ENCODE measurements at places on chromosomes 2 and 18.

- DNase-seq = no peak
These were observed 30.3 kb downstream of the CD8A start for GRCh38 chr2:86760371-86760770.

GRCh38 chr2:20444993-20445910 lies 1.6 kb upstream of the RHOB start:
- no peak for DNase-seq

DNA sequence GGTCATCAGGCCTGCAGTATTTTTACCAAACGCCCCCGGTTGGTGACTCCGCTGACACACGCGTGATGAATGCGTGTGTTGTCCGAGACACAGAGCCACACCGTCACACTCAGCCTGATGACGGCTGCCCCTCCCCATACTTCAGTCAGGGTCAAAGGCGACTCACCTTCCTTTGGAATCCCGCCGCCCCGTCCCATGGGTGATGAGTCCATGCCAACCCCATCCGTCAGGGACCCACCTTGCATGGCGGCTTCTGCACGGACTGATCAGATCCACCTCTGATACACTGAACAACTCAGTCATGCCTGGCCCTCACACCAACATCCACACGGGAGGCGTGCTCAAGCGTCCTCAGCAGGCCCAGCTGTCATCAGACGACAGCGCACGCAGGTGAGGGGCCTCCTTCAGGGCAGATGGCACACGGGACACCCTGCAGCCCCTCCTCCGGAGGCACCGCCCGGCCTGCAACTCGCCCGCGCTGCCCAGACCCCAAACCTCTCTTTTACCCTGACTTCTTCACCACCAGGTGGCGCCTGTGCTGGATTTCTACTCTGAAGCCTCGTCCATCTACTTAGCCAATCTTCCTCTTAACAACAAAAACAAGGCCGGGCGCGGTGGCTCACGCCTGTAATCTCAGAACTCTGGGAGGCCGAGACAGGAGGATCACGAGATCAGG lies 89.2 kb downstream of the ZNF516 start:
- no peak for DNase-seq

- no peak for DNase-seq
These were observed 155.7 kb downstream of the CELF4 start for GRCh38 chr18:37409878-37410277.

DNA sequence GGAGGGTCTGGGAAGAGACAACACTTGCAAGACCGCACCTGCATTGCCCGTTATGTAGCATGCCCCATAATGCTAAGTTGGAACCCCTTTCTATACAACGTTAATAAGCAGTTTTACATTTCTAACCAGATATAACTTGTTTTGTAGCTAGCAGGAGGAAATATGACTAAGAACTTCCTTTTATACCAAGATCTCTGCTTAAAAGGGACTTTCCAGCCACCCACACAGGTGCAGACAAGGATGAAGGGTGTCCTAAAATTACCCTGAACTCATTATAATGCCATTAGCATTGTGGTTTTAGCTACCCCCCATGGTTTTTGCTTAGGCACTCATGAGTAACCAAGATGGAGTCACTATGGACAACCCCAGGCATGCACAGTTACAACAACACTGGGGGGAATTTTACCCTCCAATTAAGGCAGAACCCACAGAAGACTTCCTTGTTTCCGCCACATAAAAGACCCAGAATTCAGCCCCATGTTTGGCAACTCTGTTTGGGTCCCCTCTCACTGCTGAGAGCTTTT lies 362.8 kb downstream of the CBLN2 start:
- no peak for DNase-seq

- no peak for DNase-seq
These were observed 169.5 kb downstream of the GFPT1 start for GRCh38 chr2:69217333-69218080.

DNA sequence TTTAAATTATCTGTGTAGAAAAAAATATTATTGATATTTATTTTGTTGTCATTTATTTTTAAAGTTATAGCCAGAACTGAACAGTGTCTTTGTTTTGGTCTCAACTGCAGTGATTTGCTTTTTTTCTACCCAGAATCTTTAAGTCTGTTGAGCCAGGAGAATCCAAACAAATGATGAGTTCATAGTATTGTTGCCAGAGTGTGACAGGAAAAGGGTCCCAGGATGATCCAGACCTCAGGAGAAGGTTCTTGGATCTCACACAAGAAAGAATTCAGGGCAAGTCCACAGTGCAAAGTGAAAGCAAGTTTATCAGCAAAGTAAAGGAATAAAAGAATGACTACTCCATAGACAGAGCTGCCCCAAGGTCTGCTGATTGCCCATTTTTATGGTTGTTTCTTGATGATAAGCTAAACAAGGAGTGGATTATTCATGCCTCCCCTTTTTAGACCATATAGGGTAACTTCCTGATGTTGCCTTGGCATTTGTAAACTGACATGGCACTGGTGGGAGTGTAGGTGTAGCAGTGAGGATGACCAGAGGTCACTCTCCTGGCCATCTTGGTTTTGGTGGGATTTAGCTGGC lies 127.1 kb downstream of the AGPS start:
- no peak for DNase-seq

- DNase-seq = no peak
These were observed 1928.8 kb upstream of the CELF4 start for GRCh38 chr18:39494211-39494896.

- no peak for DNase-seq
These were observed 135.8 kb downstream of the DHRS9 start for GRCh38 chr2:169205176-169205575.

GRCh38 chr2:217739741-217740140 lies 263.1 kb downstream of the TNS1 start:
- DNase-seq = no peak

GRCh38 chr2:25259737-25260124 lies 82.0 kb downstream of the DNMT3A start:
- no peak for DNase-seq

GRCh38 chr18:80105369-80106167 lies 3.5 kb upstream of the ADNP2 start:
- DNase-seq = no peak

- DNase-seq = no peak
These were observed 89.6 kb downstream of the EPAS1 start for GRCh38 chr2:46386763-46387162.

GRCh38 chr18:79603321-79604204 lies 76.0 kb upstream of the CTDP1 start:
- no peak for DNase-seq

DNA sequence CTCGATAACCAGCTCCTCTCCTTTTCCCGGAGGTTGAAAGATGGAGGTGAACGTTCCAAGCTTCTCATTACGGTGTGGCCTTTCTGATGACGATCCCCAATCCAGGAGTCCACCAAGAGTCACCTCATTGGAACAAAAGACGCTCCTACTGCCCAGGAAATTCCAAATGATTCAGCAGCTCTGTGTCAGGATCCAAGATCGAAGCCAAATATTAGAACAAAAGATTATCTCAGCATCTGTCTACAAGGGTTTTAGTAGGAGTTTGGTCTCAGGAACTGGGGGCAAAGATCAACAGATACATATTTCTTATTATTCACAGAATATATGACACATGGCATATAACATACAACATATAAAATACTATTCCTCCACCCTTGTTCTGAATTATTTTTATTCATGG lies 161.1 kb upstream of the RAB12 start:
- DNase-seq = no peak

DNA sequence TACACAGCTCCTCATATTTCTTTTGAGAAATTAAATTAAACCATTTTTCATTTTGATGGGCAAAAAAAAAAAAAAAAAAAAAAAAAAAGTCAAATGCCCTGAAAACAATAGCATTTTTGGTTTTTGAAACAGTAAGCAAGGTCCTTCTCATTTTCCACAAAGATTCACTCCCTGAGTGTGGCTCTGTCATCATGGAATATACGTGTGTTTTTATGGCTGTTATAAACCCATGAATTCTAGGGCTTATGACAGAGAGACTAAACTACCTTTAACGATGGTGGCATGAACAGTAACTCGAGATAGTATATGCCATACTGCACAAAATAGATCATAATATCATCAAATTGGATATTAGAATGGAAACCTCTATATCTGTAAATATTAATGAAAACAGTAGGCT lies 179.2 kb upstream of the ZNF521 start:
- no peak for DNase-seq

DNA sequence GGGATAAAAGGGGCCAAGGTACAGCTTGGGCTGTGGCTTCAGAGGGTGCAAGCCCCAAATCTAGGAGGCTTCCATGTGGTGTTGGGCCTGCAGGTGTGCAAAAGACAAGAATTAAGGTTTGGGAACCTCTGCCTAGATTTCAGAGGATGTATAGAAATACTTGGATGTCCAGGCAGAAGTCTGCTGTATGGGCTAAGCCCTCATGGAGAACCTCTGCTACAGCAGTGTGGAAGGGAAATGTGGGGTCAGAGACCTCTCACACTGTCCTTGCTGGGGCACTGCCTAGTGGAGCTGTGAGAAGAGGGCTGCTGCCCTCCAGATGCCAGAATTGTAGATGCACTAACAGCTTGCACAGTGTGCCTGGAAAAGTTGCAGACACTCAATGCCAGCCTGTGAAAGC lies 880.6 kb upstream of the ID2 start:
- DNase-seq = no peak

DNA sequence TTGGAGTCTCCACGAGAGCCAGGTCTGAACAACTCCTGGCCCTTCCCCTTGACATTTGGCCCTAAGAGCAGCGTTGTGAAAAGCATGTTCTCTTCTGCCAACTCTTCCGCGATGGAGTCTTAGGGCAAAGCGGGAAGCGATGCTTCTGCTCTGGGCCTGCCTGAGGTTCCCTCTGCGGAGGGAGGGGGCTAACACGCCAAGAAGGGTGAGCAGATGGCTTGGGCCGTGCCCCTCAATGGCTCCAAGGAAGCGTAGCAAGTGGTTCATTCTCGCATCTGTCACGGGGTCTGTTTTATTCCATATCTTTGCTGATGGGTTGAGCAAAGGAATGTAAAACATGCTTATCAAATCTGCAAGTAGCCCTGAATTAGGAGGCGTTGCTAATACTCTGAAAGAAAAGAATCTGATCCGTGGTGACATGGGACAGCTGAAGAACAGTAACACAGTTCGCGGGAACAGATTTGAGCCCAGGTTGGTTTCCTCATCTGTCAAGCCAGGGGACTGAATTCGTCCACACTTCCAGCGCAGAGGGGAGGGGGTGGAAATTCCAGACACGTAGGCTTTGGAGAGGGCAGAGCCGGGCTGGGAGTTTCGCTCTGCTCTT lies 38.0 kb downstream of the DNMT3A start:
- no peak for DNase-seq

- no peak for DNase-seq
These were observed 30.3 kb downstream of the GPR75 start for GRCh38 chr2:53829273-53829979.

GRCh38 chr2:122660786-122661634 lies 905.6 kb downstream of the TSN start:
- DNase-seq = no peak

DNA sequence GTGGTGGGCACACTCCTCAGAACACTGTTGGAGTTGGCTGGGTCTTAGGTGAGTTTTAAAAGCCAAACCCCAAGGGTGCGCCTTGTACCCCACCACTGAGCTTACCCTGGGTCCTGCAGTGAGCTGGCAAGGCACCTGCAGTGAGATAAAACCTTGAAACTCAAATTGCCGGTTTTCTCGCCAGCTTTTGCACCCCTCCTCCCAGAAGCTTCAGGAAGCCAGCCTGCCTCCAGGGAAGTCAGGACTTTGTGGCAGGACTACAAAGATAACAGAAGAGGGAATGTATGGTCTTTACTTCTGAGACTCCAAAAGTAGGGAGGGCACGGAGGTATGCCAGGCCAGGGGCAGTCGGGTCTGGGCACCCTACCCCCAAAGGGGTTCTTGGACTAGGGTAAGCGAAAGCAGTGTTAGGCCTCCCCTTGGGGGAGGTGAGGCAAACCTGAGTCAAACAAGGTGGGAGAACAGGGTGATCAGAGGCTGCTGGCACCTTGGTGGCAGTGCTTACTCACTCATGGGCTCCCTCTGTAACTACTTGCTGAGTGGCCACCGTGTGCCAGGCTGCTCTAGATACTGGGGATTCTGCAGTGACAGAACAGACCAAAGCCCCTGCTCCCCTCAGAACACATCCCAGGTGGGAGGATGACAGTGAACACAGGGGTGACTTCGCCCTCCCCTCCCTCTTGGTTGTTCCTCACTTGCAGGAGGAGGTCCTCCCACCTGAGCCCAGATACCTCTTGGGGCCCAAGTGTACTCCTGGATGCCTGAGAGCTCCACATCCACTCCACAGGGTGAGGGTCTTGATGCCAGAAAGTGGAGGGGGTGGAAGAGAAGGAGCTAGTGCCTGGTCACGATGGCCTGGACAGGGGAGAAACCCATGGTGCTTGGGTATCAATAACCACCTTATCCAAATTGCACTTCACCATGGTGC lies 69.3 kb upstream of the RGPD5 start:
- DNase-seq = no peak

GRCh38 chr2:189854187-189854586 lies 69.9 kb downstream of the PMS1 start:
- no peak for DNase-seq

DNA sequence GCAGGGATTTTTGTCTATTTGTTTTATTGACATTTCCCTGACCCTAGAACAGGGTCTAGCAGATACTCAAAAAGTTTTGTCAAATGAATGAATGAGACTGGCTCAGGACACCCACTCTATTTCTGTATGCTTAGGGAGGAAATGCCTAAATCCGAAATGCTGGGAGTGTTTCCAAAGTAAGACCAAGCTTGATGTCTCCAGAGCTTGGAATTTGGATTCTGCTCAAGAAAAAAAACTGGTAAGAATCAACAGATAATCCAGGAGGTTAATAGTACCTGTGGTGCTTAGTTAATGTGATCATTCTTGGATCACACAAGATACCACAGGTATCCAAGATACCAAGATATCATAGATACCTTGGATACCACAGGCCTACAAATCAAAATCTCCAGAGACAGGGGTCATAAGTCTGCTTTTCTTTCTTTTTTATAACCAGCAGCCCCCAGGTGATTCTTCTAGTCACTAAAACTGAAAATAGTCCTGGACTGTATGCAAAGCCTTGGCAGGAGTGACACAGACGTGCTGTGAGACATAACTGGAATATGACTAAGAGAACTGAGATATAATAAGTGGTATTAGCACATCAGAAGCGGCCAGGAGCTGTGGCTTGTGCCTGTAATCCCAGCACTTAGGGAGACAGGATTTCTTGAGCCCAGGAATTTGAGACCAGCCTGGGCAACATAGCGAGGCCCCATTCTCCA lies 39.9 kb upstream of the SP3 start:
- no peak for DNase-seq

DNA sequence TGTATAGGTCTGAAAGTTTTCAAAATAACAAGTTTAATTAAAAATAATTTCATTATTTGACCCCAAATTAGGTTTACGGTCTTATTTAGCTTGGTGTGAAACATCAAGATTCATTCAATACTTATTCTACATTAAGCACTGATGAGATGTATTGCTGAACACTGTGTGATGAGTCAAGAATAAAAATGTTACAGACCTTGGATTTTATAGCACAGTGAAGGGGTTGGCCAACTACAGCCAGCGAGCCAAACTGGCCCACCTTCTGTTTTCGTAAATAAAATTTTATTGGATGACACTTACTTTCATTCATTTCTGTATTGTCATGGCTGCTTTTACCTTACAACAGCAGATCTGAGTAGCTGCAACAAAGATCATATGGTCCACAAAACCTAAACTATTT lies 8.3 kb downstream of the PPP4R1 start:
- DNase-seq = no peak

GRCh38 chr18:48161911-48162698 lies 231.6 kb upstream of the SMAD2 start:
- no peak for DNase-seq

Measured in CMK (cell line).